Prostate gland (tissue), 2 donors: ENCODE measurements at places on chromosomes 11 and 22.
A peak's percentile ranks its signal among the peaks of the same experiment; 100 is the strongest.

DNA sequence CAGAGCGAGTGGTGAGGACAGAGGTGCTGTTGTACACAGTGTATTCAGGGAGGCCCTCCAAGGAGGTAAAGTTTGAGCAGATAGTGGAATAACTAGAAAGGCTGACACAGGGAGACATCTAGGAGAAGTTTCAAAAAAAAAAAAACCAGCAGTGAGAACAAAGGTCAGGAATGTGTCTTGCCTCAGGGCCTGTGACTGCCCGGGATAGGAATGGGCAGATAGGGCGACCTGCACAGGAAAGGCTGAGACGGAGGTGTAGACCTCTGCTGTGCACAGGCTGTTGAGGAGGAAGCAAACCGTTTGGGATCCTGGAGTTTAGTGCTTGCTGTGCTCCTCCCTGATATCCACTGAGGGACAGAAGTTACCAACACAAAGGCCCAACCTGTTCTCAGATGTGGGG, 406.5 kb upstream of the B3GAT1 start:
- no peak for DNase-seq

DNA sequence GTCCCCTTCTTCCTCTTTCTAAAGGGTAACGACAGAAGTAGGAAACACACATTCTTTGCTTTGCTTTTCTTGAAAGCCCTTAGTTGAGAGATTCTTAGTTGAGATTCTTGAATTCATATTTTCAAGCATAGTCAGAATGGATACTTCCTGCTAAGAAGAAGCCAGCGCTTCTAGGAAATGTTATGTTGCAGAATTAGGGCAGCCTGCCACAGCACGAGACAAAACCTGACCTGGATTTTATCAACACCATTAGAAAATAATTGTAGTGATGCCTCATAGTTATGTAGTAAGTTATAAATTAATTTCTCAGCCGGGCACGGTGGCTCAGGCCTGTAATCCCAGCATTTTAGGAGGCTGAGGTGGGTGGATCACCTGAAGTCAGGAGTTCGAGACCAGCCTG, 37.9 kb upstream of the NUP160 start:
- DNase-seq = peak; percentile 6

- no peak for DNase-seq
These were observed 54.1 kb upstream of the B3GAT1 start for GRCh38 chr11:134466156-134466555.

- DNase-seq = no peak
These were observed 14.6 kb downstream of the PARVG start for GRCh38 chr22:44195189-44195871.
